ENCODE measurements at places on chromosomes 6 and 20.

DNA sequence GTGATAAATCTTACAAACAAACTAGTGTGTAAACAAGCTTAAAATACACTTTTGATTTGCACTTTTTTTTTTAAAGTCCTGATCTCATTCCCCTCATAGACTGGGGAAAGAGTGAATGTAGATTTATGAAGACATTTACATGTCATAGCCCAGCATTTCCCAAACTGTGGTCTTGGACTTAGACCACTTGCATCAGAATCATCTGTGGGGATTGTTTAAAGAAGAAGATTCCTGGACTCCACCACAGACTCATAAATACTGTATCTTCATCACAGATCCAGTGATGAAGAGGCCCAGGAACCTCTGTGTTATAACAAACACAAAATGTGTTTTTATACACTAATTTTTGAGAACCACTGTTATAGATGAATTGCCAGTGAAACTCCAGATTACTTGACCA is 99.5 kb downstream of the KCNQ5 start:
- no peak overlapping the region for H3K27ac ChIP-seq
- DNase-seq: no peak
- H3K4me3 ChIP-seq: no peak overlapping the region

DNA sequence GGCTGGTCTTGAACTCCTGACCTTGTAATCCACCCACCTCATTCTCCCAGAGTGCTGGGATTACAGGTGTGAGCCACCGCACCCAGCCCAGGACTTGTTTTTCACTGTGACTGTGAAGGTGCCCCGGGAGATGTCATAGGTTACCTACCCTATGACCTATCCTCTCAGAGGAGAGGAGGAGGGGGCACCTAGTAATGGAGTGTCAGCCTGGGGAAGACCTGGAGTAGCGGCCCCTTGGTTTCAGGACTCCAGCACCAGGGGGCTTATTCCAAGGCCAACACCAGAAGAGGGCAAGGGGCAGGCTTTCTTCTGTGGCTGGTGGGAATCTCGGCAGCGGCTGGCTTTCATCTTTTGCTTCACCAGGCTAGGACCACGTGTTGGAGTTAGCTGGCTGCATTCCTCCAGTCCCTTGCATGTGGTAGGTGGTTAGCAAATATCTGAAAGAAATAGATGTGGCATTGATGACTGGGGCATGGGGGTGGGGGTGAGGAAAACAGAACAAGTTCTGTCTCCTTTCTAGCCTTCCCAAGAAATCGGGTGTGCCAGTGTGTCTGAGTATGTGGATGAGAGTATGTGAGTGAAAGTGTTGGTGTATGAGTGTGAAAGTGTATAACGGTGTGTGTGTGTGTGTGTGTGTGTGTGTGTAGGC is 7.9 kb upstream of the ITPR3 start:
- no peak overlapping the region for H3K27ac ChIP-seq
- H3K36me3 ChIP-seq: no peaks in the 10 kb centered on the region
- no peaks in the 10 kb centered on the region for H3K27me3 ChIP-seq
- no peaks in the 10 kb centered on the region for H3K4me1 ChIP-seq
- H3K4me3 ChIP-seq: no peak overlapping the region

DNA sequence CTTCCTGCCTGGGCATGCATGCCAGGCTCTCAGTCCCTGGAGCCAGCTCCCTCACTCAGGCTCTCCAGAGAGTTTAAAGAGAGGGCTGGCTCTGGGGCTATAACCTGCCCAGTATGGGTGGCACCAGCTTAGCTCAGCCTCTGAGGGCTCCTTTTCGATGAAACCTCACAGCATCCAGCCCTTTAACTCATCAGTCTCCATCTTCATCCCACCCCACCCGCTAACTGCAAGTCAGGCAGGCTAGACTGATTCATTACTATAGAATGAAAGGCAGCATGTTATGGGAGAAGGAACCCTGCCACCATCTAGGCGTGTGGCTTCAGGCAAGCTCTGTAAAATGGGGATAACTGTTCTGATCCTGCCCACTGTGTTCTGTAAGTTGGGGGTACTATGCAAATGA is 53.5 kb downstream of the RAB44 start:
- H3K4me1 ChIP-seq: no peaks in the 10 kb centered on the region
- H3K4me3 ChIP-seq: no peak overlapping the region
- no peaks in the 10 kb centered on the region for H3K36me3 ChIP-seq
- H3K27ac ChIP-seq: no peak overlapping the region
- no peak for DNase-seq

GRCh38 chr6:147040121-147040910 is 163.9 kb upstream of the STXBP5 start:
- no peak overlapping the region for H3K27ac ChIP-seq
- no peaks in the 10 kb centered on the region for H3K4me1 ChIP-seq
- H3K27me3 ChIP-seq: no peaks in the 10 kb centered on the region
- no peaks in the 10 kb centered on the region for H3K36me3 ChIP-seq

- H3K27me3 ChIP-seq: no peaks in the 10 kb centered on the region
- peak overlapping the region; percentile 54 for H3K27ac ChIP-seq
- no peaks in the 10 kb centered on the region for H3K36me3 ChIP-seq
- peak overlapping the region; percentile 39 for H3K4me3 ChIP-seq
- DNase-seq: peak; percentile 88
Measured at GRCh38 chr6:27133281-27134227, 113.9 kb upstream of the PRSS16 start.

DNA sequence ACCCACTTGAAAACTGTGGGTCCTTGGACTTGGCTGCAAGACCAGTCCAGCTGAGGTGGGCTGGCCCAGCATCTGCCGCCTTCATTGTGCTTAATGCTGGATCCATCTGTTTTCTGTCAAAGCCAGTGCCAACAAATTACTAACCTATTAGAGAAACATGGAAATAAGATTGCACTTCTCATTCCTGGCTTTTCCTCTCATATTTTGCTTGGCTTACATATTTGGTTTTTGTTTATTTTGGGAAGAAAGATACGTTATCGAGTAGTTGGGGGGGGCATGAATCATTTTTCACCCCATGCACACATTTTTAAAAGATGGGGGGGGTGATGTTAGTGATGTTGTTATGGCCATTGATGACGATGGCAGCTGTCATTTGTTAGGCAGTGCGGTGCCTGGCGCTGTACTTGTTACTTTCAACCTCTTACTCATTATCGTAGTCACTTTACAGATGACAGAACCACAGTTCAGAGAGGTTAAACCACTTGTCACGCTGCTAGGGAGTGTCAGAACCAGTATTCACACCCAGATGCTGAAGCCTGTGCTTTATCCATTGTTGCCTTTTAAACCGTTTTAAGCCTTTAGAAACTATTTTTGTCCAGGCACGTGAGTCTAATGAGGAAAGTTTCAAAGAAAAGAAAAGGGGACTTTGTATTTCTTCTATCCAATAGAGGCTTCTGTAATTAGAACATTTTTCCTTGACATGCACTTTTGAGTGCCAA is 180.0 kb downstream of the TMEM242 start:
- no peak overlapping the region for H3K27ac ChIP-seq
- H3K27me3 ChIP-seq: no peaks in the 10 kb centered on the region
- no peak for DNase-seq

GRCh38 chr6:156513504-156513903 is 263.7 kb upstream of the ARID1B start:
- H3K36me3 ChIP-seq: no peaks in the 10 kb centered on the region
- DNase-seq: no peak
- H3K27me3 ChIP-seq: no peaks in the 10 kb centered on the region

- H3K27ac ChIP-seq: no peak overlapping the region
- no peaks in the 10 kb centered on the region for H3K4me1 ChIP-seq
- no peaks in the 10 kb centered on the region for H3K27me3 ChIP-seq
- H3K36me3 ChIP-seq: no peaks in the 10 kb centered on the region
Measured at GRCh38 chr20:1369970-1370369, 22.9 kb downstream of the FKBP1A start.

- H3K27me3 ChIP-seq: no peaks in the 10 kb centered on the region
- H3K4me3 ChIP-seq: no peak overlapping the region
- no peak for DNase-seq
- peak overlapping the region; percentile 26 for H3K27ac ChIP-seq
- H3K36me3 ChIP-seq: no peaks in the 10 kb centered on the region
Measured at GRCh38 chr20:57544838-57545564, 15.9 kb upstream of the PCK1 start.

DNA sequence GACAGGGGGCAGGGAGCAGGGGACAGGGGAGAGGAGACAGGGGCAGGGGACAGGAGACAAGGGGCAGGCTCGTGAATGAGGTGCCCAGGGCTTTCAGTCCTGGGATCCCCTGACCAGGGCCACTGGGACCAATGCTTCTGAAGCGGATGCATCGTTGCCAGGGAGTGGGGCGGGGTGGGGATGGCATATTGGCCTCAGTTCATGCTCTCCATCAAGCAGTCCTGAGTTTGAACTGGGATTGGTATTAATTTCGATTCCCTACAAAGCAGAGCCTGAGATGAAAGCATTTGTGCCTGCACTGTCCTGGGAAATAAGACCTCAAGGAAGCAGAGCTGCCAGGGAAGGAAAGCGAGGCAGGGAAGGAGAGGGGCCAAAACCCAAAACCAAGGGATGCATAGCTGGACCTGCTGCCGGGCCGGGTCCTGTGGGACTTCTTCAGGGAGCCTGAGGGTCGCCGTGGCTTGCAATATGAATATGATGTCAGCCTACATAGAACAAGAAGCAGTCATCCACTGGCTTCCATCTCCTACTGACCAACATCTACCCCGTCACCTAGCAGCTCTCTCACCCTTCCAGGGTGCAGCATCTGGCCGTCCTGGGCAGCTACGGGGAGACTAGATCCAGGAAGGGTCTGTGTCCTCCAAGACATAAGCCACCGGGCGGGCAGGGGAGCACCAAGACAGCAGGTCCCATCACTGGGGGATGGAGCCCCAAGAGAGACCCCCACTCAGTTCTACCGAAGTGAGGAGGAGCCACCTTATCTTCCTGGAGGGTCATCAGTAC is 233.3 kb downstream of the SYNDIG1 start:
- no peaks in the 10 kb centered on the region for H3K36me3 ChIP-seq
- no peak for DNase-seq
- no peaks in the 10 kb centered on the region for H3K27me3 ChIP-seq
- no peak overlapping the region for H3K4me3 ChIP-seq
- H3K27ac ChIP-seq: no peak overlapping the region
- no peaks in the 10 kb centered on the region for H3K4me1 ChIP-seq

GRCh38 chr6:138554146-138554545 is 54.9 kb upstream of the NHSL1 start:
- H3K4me3 ChIP-seq: no peak overlapping the region

DNA sequence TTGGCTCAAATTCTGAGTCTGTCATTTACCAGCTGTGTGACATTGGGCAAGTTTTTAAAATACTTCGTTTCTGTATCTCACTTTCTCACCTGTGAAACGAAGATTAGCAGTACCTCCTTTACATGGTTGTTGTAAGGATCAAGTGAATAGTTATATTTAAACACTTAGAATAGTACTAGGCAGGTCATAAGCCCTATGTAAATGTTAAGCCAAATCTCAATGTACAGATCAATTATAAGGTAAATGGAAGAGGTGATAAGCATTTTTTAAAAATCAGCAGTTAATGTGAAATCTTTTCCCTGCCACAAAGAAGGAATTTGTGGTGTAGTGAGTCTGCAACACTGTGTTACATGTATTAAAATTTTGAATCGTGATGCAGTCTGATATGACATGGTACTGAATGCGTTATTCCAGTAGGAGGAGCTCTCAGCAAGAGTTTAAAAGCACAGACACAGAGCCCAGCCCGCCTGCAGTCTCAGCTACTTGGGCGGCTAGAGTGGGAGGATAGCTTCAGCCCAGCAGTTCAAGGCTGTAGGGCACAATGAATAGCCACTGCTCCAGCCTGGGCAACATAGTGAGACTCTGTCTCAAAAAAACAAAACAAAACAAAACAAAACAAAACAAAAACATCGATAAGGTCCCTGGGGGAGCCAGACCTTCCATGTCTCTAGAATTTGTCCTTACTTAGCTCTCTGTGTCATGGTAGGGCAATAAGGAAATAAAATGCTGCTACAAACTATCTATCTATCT is 46.0 kb downstream of the GTF2H5 start:
- no peaks in the 10 kb centered on the region for H3K36me3 ChIP-seq
- no peak for DNase-seq
- no peaks in the 10 kb centered on the region for H3K27me3 ChIP-seq
- no peaks in the 10 kb centered on the region for H3K4me1 ChIP-seq
- H3K4me3 ChIP-seq: no peak overlapping the region

Measured in kidney (tissue), 22 donors.